CD4-positive, alpha-beta T cell treated with Interleukin-15 for 4 hours (primary cell): ENCODE measurements at places on chromosomes 6 and 20.

- DNase-seq, result no peak
Measured at GRCh38 chr6:122790423-122791309, 1.6 kb downstream of the SMPDL3A start.

DNA sequence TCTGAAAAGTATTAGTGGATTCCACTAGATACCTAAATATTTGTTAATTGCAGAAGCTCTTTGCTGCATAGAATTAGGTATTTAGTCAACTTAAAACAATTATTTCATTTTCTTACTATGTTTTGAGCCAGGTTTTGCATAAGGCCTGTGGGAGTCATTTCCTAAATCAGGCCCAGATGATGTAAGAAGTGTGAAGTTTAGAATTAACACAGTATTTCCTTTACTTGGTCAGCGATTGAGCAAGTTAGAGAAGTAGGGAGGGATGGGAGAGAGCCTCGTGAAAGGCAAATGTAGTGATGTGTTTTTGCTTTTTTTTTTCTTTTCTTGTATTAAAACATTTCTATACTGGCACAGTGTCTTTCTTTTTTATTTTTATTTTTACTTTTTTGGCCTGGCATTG, 711.1 kb downstream of the HDGFL1 start:
- no peak for DNase-seq

- DNase-seq, result peak; percentile 34
Measured at GRCh38 chr6:166862287-166862977, 93.9 kb downstream of the RNASET2 start.

DNA sequence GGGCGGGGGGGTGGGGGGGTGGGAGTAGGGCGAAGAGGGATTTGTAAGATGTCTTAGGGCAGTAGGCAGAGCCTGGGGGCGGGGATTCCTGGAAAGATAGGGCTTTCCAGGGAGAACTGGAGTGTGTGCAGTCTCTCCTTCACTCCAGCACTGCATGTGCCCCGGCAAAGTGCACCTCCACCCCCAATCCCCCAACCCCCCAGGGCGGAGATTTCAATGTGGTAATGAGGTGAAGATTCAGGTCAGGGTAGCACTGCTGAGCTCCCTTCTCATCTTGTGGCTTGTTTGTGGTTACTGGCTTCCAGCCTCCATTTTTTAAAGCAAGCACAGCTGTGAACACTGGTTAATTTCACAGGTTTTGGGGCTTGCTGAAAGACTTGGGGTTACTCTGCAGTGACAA, 5.9 kb downstream of the TMEM239 start:
- DNase-seq, result peak; percentile 49

GRCh38 chr20:30486103-30486478, 771.4 kb upstream of the DEFB115 start:
- DNase-seq, result no peak

- DNase-seq, result no peak
Measured at GRCh38 chr20:37339208-37339607, 6.7 kb upstream of the SRC start.

DNA sequence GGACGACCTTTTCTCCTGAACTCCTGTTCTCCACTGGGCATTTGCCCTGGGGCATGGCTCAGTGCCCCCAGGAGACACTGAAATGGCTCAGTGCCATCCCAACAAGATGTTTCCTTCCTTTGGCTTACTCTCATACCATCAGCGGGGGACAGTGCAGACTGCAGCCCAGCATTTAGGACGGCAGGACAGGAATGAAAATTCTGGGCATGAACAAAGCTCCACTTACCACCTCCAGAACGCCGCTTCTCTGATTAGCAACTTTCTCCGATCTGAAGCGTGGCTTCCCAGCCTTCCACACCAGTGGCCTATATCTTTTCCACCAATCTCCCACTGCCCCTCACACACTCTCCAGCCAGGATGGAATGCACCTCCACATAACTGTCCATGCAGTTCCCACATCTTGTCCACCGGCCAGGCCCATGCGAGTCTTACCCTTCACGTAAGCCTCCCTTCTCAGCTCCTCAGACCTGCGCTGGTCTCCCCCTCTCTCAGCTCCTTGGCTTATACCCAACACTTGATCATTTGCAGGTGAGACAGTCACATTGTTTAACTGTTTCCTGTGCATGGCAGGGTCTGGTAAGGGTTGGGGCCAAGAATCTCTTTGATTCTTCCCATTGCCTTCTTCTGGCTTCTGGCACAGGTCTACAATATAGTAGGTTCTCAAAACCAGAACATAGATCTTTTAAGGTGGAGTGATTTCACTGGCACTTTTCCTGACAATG, 114.5 kb downstream of the FYN start:
- DNase-seq, result peak; percentile 46

GRCh38 chr6:139457476-139457875, 83.0 kb upstream of the CITED2 start:
- no peak for DNase-seq

GRCh38 chr20:63664861-63665594, 6.9 kb downstream of the RTEL1 start:
- DNase-seq, result no peak

DNA sequence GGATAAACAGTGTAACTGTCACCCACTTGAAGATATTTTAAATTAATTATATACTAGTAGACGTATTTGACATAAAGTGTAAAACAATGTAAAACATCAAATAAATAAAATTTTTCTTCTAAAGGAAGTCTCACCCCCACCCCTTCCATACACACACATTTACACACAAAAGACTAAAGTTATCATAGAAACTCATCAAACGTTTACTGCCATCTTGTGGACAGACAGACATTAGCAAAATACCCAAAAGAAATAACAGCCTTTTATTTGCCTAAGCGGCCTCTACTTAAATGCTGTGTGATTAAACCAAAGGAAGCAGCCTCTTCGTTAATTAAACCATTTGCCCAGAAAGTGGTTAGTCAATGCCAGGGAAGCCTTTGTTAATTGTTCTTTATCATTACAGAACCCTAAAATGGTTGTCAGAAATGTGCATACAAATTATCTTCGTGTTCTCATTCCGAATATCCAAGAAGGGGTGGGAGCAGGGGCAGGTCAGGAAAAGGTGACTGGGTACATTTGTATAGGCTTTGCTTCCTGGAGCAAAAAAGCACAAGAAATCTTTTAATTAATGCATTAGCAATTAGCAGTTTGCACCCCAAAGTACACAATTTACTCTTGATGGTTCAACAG, 176.2 kb upstream of the SASH1 start:
- DNase-seq, result peak; percentile 14

- DNase-seq, result no peak
Measured at GRCh38 chr6:166939345-166939744, 17.0 kb downstream of the RNASET2 start.
